ENCODE measurements at places on chromosomes 4 and X.

DNA sequence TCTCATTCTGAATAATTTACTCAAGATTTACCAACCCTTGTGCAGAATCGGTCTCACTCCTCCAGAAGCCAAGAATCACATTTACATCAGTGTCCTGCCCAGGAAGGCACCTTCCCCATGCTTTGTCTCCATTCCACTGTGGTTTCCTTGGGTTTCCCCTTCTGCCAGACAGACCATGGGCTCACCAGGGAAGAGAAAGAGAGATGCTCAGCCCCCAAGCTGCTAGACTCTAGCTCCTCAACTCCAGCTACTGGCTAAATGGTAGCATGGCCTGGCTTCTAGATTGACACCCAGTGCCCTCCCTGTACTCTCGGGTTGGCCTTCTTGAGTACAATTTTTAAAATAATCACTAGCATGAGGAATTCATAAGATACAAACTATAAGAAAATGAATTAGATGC lies 12.9 kb downstream of the TLR10 start:
- no peak for DNase-seq

DNA sequence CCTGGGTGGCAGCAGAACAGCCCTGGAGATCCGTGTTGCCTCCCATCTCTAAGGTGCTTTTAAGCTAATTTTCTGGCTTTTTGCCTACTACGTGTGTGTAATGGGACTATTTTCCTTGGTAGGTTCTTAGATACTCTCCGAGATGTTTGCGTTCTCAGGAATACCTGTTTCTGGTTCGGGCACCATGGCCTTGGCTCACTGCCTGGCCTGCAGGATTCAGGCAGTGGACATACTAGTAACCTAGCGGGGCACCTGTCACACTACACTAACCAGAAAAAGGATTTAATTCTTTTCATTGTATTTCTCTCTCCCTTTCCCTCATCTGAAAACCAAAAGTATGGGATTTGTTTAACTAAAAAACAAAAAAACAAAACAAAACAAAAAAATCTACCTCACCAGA lies 29.2 kb downstream of the FHIP1A start:
- no peak for DNase-seq

- DNase-seq, result no peak
Observed at GRCh38 chr4:78197947-78198346, 140.8 kb downstream of the FRAS1 start.

DNA sequence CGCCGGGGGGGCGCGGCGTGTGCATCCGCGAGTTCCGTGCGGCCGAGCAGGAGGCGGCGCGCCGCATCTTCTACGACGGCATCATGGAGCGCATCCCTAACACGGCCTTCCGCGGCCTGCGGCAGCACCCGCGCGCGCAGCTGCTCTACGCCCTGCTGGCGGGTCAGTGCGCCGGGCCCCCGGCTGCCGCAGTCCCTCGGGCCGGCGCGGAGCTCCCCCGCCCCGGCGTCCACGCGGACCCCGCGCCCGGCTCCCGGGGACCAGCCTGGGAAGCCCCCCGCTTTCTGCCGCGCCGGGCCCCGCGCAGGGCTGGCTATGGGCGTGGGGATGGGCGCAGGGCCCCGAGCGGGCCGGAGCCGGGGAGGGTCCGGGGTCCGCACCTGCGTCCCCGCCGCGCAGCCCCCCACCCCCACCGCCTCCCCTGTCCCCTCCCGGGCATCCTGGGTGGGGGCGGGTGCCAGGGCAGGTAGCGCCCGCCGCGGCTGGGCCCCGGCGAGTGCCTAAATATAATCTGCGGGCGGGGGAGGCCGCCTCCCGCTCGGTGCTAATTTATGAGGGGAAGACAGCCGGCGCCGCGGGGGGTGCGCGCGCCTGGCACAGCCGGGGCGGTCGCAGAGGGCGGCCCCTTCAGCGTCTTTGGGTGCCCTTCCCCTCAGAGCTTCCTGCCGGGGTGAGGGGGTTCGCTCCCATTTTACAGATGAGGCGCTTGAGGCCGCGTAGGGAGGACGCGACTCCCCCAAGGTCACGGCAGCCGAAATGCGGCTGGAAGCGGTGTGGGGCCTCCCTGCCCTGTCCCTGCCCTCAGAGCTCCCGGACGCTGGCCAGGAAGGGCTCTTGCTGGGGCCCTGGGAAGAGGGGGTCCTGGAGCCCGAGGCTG lies 837 bp downstream of the NAT8L start:
- no peak for DNase-seq

DNA sequence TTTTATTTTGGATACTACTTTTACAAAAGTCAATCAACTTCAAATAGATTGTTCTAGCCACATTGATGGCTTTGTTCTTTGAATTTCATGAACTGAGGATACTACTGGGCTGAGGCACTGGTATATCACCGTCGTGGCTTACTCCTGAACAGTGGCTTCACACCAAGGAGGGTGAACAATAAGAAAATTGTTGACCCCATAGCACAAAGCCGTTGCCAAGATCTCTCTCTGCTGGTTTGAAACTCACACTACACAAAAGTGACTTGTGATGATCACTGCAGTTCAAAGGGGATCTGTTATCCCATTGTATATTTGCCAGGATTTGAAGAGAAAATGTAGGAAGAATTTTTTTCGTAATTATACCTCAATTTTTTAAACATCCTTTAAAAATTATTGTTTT lies 119.6 kb downstream of the PDLIM5 start:
- no peak for DNase-seq

- no peak for DNase-seq
Observed at GRCh38 chr4:56234098-56234497, 153.2 kb downstream of the AASDH start.

DNA sequence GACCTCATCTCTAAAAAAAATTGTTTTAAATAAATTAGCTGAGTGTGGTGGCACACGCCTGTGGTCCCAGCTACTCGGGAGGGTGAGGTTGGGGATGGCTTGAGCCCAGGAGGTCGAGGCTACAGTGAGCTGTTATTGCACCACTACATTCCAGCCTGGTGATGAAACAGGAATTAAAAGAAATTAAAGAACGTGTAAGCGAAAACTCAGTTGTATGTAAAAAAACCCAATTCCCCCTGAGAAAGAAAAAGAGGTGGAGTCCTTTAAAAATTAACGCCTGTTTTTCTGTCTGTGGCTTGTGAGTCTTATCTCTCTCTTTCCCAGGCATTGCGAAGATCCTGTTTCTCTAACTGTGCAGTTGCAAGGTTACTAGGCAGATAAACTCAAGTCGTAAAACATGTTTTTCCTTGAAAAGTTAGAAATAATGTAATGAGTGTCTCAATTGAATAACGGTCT lies 22.1 kb downstream of the EPGN start:
- no peak for DNase-seq

GRCh38 chrX:103688946-103689345 lies 2.4 kb upstream of the MORF4L2 start:
- DNase-seq, result peak; percentile 26

DNA sequence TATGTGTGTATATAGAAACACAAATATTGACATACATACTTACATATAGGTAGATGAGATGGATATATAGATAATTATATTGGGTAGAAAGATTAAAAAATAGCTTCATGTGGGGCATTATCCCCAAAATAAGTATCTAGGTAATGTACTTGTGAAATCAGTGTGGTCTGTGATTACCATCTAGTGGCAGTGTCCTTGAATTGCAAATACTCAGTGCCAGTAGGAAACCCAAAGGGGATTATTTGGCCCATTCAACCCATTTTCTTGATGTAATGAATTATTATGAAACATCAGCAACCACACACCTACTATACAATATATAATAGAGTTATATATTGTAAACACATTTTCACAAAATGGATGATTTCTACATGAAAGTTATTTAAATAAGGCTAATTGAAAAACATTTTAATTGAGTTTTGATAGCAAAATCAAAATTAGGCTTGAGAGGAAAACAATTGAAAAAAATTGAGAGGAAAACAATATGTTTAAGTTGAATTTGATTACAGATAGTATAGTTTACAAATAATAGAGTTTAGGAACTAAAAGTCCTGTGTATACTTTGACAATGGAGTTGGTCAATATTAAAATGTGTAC lies 389.4 kb downstream of the GALNTL6 start:
- peak; percentile 56 for DNase-seq

- no peak for DNase-seq
Observed at GRCh38 chr4:88009871-88010270, 2.4 kb downstream of the PKD2 start.

- no peak for DNase-seq
Observed at GRCh38 chr4:184310881-184311709, 93.4 kb upstream of the ENPP6 start.

- DNase-seq, result no peak
Observed at GRCh38 chr4:10810411-10810810, 125.8 kb upstream of the CLNK start.

DNA sequence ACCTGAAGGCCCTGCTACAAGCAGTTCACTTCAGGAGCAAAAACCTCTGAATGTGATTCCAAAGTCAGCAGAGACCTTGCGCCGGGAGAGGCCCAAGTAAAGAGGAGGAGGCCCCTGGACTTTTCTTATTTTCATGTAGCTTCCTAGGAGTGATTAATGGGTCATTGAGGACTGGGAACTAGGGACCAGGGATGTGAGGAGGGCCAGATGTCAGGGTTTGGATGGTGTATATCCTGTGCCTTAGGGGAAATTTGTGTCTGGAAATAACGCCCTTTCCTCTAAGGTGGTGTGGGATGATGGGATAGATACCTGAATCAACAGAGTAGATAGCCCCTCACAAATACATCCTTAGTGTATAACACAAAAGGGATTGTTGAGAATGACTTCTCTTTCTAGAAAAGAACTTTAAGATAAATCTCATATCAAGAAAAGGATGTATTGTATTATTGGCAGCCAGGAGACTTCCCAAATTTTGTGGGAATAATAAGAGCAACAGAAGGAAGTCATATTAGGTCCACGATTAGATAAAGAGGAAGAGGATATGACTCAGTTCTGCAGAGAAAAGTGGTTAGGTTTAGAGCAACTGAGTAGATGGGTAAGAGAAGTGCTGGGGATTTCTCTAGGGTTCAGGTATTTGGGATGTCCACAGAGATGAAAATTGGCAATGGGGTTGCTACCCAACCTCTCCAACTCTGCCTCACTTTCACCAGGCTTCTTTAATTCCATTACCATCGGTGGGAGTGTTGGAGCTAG lies 1.1 kb downstream of the ITGB1BP2 start:
- no peak for DNase-seq

DNA sequence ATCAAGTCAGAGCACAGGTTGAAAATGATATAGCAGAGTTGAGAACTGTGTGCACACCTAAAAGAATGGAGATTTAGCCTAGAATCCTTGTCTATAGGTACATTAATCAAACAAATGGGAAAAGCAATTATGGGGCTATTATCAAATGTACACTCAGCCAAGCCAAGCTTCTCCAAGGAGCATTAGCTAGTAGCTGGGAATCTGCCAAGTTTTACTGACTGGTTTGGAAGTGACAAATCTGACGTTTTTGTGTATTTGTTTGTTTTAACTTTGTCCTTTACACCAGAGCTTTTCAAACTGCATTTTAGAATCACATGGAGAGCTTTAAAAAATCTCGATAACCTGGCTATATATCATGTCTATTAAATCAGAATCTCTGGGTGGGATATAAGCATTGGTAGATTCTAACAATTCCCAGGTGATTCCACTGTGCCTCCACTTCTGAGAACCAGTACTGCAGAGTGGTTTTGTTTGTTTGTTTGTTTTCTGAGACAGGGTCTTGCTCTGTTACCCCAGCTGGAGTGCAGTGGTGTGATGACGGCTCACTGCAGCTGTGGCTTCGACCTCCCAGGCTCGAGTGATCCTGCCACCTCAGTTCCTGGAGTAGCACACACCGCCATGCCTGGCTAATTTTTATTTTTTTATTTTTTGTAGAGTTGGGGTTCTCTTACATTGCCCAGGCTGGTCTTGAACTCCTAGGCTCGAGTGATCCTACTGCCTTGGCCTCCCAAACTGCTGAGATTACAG lies 279.8 kb downstream of the UNC5C start:
- no peak for DNase-seq

GRCh38 chrX:57906790-57907189 lies 3.5 kb downstream of the ZXDA start:
- peak; percentile 28 for DNase-seq

DNA sequence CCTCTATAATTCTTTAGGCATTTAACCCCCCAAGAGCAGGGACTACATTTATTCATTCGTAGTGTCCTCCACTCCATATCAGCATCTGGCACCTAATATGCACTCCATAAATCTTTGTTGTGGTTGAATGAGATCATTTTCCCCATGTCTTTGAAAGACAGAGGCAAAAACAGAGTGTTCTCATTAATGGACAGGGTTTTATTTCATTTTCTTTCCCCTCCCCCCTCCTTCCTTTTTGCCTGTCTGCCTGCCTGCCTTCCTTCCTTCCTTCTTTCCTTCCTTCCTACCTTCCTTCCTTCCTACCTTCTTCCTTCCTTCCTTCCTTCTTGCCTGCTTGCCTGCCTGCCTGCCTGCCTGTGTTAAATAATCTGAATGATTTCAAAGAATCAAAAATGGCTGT lies 83.2 kb downstream of the SHROOM3 start:
- no peak for DNase-seq

DNA sequence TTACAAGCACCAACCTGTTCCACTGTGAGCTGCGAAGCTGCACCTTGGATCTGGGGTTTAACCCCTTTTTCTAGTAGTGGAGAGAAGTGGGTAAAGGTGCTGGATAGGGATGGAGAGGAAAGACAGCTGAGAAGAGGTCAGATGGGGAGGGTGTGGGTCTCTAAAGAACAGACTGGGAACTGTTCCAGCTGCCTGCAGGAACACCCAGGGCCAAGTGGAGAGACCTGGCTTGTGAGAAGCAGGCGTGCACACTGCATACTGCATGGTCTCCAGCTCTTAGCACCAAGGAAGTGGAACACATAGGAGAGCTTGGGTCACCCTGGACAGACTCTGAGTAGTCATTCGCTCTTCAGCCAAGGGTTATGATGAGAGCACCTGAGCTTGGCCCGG lies 16.1 kb downstream of the BCOR start:
- DNase-seq, result no peak

DNA sequence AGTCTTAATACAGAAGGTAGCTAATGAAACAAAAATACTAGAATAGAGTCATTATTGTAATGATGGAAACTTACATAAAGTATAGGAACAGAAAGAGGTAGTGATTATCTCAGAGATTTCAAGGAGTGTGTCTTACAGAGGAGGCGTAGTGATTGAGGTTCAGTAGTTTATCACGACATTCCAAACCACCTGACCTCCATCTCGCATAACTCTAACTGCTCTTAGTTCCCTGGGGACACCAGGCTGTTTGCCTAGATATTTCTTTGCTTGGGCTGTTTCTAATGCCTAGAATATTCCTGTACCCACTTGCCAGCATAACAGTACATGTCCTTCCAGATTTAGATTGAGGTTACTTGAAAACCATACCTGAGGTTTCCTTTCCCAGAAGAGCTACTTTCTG lies 29.1 kb downstream of the STAG2 start:
- no peak for DNase-seq

GRCh38 chr4:32440391-32440790 lies 1720.2 kb downstream of the PCDH7 start:
- DNase-seq, result no peak

DNA sequence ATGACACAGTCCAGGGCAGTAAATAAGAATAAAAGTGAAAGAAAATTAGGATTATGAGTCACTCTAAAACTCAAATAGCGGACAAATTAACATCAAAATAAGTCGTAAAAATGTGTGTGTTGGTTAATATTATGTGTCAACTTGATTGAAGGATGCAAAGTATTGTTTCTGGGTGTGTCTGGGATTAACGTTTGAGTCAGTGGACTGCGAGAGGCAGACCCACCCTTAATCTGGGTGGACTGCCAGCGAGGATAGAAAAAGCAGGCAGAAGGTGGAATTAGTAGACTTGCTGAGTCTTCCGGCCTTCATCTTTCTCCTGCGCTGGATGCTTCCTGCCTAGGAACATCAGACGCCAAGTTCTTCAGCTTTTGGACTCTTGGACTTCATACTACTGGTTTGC lies 324.3 kb upstream of the PCDH10 start:
- no peak for DNase-seq

GRCh38 chrX:103831803-103832544 lies at the start of gene RAB9B:
Gene RAB9B (minus strand): TSS chrX:103832257. CDS start chrX:103825784, 6,473 bp downstream.
- peak; percentile 20 for DNase-seq
